ENCODE measurements at places on chromosomes 13 and 19. TPM values are rescaled to one million over a fixed set of nuclear protein-coding genes. Genes with fewer than 3 reads are reported as not detected.

Gene SELENOW
- 160 TPM for total RNA-seq

Gene CLIP3
- 0.76 TPM for total RNA-seq

Gene ATP4B
- total RNA-seq: not detected

Gene PRR12
- total RNA-seq: 24.2 TPM

Gene FBXW9
- 11.4 TPM for total RNA-seq

Gene UHRF1
- 42.1 TPM for total RNA-seq

Gene BCL2L12
- 74.0 TPM for total RNA-seq

Gene ANKRD24
- 0.39 TPM for total RNA-seq

Gene KLK14
- 0.28 TPM for total RNA-seq

Gene ZNF540
- total RNA-seq: 0.19 TPM

Gene ZNF98
- not detected for total RNA-seq

Gene PALM
- 18.1 TPM for total RNA-seq

Gene TMED1
- total RNA-seq: 26.6 TPM

Gene NCAN
- 0.03 TPM for total RNA-seq

Gene OR4F17
- total RNA-seq: not detected

Gene FAM216B
- not detected for total RNA-seq

Gene ZNF154
- not detected for total RNA-seq

Data from A549 treated with RU486 at 1 μM for 4 hours (cell line).